ENCODE measurements at places on chromosomes 13 and 19.

DNA sequence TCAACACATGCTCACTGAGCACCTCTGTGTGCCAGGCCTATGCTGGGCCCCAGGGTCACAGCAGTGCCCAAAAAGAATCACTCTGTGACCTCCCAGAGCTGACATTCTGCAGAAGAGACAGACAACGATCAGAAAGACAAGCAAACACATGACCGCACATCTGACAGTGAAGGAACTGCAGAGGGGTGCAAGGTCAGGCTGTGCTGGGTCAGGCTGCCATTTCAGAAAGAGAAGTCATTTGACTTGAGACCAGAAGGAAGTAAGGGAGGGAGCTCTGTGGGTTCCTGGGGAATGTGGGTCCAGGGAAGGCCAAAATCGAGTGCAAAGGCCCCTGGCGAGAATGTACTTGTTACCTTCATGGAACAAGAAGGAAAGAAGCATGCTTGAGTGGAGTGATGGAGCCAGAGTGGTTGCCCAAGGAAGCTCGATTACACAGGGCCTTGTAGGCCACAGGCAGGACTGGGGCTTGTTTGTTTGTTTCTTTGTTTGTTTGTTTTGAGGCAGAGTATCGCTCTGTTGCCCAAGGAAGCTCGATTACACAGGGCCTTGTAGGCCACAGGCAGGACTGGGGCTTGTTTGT lies 11.4 kb upstream of the CD22 start:
- no peak for DNase-seq

GRCh38 chr19:10855879-10856522 lies 7.8 kb downstream of the C19orf38 start:
- no peak for DNase-seq

DNA sequence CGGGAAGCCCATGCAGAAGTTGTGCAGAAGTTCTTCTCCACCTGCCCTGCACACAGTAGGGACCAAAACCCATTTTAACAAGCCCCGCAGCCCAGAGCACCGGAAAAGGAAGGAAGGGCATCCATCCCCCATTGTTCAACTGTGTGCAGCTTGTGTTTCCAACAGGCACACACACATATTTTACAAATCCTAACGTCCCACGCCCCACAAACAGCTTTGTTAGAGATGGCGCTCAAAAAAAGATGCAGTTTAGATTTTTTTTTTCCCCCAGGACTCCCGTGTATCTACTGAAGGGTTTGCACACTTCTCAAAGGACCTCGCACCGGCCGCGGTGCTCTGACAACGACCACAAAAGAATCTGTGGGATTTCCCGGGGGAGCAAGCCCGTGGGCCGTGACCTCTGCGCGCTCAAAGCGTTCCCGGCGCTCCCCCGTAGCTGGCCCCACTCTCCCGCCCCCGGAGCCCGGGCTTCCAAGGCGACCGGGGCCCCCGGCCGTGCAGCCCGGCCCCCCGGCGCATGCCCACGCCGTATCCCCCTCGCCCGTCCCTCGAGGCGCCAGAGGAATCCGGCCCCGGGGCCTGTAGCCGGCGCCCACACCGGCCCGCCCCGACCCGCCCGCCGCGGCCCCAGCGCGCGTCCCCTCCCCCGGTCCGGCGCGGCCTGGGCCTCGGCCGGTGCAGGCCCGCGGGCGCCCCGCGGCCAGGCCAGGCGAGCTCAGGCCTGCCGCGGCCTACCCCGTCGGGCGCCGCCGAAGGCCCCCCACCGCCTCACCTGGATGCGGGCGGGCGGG lies 523 bp downstream of the ELAVL1 start:
- peak; percentile 13 for DNase-seq

DNA sequence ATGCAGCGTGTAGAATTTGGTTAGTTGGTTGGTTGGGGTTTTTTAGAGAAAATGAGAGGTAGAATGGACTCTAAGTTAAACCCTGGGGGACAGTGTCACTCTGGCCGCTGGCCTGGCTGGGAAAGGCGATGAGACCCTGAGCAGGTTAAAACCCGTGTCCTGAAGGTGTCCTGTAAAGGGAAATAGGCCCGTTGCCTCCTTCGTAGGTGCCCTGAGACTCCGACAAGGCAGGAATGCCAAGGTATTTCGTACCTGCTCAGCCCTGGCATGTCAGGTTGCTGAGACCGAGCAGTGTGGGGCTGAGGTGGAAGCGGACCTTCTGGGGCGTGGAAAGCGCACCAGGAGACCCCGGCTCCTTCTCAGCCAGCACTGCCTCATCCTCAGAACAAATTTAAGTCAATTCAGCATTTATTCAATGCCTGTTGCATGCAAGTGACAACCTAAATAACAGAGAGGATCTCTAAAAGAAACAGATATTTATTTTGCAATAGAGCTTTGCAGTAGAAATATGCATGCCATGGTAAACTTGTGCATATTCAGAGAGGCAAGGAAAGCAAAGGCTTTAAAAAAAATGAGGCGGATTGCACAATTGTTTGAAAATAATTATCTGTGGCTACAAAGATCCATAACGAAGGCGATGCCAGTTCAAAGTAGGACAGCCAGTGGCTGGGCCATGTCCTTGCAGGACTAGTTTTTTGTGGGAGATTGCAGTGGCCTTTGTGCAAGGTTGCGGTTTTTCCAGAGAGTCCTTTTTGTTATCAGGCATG lies 1.4 kb upstream of the RAB20 start:
- no peak for DNase-seq

GRCh38 chr19:35073941-35074340 lies 32.4 kb downstream of the HPN start:
- no peak for DNase-seq

GRCh38 chr13:30785191-30785850 lies 50.0 kb downstream of the ALOX5AP start:
- DNase-seq = no peak
